ENCODE measurements at places on chromosomes 5 and 9.

DNA sequence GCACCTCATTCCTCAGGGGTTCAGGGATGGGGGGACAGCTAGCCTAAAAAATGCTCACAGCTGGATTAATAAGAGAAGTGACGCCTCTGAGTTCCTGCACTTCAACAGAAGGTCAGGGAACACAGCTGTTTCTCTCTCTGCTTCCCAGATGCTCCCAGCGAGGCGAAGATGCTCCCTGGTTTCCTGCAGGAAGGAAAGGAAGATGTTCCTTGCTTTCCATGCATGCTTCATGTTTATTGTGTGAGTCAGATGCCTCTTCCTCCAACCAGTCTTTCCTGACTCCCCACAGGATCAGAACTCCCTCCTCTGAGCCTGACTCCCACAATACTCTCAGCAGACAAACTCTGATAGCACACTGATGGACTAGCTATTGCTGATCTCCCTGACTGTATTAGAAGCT lies 71.9 kb downstream of the MFAP3 start:
- DNase-seq: no peak

- DNase-seq: no peak
Observed at GRCh38 chr5:73328640-73329039, 119.9 kb downstream of the FOXD1 start.

DNA sequence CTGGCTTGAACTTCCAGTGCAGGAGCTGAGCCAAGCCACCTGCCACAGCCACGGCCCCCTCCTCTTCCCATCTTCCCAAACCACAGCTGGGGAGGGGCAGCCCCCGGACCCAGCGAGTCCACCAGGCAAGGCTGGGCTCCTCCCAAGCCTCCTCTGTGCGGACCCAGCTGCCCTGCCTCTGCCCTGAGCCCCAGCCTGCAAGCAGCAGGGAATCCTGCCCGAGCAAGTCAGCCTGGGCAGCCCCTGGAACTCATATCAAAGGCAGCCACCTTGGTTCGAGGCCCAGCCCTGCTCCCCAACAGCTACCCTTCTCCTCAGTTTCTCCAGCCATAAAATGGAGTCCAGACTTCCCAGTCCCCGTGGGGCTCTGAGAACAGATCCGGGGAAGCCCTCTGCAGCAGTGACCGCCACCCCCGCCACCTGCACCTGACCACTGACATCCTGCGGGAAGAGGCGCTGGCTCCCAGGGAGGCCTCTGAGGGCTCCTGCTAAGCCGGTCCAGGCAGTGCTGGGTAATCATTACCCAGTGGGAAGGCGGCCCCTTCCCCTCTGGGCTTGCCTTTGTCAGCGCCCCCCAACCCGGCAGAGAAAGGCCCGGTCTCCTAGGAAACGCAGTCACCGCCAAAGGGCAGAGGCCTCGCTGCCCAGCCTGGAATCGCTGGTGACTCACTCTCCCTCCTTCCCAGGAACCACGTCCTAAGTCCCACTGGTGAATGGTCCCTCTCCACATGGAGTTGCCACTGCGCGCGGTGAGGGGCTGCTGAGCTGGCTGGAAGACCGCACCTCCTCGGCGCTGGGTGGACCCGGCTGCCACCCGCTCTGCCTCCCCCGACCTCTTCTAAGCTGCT lies 1.5 kb downstream of the VAV2 start:
- DNase-seq: peak; percentile 82

DNA sequence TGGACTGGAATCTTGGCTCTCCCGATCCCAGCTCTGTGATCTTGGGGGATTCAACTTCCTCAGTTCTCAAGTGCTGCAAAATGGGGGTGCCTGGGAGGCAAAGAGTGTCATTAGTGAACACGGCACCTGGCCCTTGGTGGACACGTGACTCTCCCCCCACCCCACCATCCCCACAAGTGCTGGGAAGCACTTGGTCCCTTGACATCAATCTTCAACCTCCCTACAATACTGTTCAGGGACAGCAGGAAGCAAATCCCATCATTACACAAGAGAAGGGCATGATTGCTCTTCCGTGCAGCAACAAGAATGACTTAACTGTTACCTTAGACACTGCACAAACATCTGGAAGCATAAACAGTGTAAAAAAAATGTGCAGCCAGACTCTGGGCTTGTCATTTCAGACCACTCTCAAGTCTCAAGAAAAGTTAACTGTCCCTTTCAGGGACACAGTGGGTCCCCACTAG lies 61.4 kb downstream of the PSMB7 start:
- DNase-seq: no peak

- no peak for DNase-seq
Observed at GRCh38 chr5:91977579-91977978, 594.5 kb upstream of the ARRDC3 start.

- DNase-seq: no peak
Observed at GRCh38 chr9:95459851-95460517, 56.8 kb downstream of the PTCH1 start.

DNA sequence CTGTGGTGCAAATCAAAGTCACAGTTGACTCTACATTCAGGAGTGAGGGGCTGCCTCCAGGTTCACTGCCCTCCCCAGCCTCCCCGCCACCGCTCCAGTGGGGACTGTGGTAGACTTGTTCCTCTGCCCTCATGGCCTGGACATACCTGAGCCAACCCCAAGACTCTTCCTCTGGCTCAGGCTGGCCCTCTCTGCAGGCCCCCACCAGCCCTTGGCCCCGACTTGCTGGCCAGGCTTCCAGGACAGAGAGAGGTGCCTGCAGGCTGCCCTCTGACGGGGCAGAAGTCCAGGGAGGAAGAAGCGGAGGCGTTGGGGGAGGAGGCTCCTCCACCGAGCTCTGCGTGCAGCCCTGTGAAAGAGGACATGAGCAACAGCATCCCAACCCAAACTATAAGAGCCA lies 2.8 kb upstream of the SARDH start:
- DNase-seq: no peak

DNA sequence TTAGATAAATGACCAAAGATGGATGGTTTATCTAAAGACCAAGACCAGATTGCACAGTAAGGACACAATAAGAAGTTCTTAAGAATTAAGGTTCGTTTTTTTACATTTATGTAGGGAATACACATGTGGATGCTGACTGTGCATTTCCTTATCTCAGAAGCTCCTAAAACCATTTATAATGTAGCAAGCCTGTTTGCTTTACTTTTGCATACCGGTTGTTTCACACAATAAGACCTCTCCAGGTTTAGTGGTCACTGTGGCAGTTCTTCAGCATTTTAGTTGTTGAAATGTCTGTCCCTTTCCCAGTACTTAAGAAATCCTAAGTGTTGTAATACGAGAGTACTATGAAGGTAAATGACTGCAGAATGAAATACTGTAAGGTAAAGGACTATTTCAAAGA lies 43.6 kb downstream of the BASP1 start:
- DNase-seq: no peak

DNA sequence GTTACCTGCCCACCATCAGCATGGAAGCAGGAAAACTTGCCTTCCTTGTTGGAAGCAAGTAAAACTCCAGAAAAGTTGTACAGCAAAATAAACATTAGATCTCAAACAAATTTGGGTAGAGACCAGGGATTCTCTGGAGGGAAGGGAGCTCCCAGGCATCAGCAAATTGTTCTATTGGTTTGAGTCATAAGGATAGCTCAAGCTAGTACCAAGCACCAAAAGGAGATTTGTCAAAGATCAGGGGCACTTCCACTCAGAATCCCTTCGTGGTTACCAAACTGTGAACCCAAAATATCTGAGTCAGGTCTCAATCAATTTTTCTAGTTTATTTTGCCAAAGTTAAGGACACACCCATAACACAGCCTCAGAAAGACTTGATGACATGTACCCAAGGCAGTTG lies 37.8 kb downstream of the DNAJB5 start:
- DNase-seq: no peak

DNA sequence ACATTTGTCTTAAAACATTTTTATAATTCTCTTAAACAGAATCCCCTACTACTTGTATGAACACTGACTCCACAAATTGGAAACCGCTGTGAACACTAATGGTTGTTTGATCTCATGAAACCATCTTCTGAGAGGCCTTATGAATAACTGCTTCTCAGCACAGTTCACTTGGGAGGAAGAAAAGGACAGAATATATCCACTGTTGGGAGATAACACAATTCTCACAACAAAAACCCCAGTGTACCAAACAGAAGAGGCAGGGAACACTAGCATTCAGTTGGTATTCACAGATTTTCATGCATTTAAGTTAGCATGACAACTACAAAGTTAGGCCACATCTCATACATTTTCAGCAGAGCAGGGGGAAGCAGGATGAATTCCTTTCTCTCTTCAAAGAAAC lies 89.0 kb upstream of the SELENOP start:
- no peak for DNase-seq

DNA sequence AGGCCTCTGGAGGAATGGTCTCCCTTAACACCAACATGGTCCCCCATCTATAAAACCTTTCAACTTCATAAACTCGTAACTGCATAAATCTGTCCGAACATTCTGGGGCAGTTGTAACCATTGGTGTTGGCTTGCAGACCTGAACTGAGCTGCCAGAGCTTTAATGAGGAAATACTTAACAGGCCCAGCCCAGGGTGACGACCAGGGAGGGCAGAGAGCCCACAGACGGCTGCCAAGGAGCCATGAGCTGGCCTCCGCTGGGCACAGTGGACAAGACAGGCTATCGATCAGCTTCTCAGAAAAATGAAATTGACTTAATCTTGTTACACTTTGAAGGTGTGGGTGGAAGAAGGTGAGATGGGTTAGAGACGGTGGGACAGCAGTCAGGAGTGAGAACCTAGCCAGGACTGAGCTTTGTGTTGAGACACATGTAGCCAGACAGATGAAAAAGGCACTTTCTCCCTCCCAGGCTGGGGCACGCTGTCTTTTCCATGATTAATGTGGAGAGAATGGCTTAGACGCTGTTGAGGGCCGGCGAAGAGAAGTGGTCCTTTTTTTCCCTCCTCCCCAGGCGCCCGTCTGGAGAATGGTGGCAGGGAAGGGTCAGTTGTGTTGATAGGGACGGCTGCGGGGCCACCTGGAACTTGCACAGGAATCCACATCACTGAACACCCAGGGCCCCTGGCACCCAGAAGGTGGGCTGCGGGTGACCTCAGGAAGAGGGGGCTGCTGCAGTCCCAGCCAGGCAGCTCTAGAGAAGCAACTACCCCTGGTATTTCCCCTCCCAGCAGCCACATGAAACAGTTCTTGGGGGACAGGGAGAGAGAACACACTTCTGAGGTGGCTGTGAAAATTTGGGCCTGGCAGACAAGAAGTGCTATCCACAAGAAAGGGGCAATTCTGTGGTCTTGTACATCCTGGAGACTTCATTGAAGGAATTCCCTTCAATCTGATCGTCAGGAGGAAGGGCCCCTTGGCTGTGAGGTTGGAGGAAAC lies 27.3 kb upstream of the TCOF1 start:
- no peak for DNase-seq

GRCh38 chr9:135214054-135214640 lies 126.7 kb downstream of the OLFM1 start:
- peak; percentile 72 for DNase-seq

- no peak for DNase-seq
Observed at GRCh38 chr5:100023536-100023935, 511.6 kb upstream of the FAM174A start.

DNA sequence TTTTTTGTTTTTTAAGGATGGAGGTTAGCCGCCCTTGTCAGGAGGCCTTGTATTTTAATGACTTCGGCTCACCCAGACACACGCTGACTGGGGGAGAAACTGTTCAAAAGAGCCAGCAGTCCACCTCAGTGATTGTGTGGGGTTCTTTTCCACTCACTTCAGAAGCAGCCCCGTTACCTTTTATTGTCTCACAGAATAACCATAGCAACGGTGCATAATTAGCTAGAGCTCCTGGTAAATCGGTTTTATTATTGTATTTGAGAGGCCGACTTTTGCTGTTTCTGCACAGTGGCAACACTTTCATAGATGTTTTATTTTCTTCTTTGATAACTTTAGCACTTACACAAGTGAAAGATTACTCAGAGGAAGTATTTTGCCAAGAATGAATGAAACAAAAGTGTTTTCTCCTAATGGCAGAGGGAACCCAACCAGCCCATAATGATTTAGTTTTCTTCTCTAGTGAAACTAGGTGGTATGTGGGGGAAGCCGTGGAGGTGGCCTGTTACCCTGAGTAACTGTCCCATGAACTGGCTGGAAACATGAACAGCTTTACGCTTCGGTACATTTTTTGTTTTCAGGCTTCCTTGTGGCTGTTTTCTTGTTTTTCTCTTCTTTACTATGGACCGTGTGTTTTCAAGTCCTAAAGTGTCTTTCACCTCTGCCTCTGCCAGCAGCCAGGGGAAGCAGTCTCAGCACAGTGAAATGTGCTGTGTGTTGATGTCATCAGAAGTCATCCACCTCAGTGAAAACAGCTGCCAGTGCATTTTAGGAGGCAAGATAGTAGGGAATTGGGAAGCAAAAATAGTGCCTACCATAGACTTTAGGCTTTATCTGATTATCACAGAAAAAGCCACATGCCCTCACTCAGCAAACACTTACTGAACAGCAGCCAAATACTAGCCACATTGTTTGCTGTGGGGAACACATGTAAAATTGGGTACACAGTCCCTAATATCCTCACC lies 414.7 kb downstream of the KDM4C start:
- no peak for DNase-seq

- DNase-seq: no peak
Observed at GRCh38 chr5:142846406-142846805, 76.2 kb downstream of the ARHGAP26 start.

- no peak for DNase-seq
Observed at GRCh38 chr5:30932273-30933017, 261.0 kb upstream of the CDH6 start.

DNA sequence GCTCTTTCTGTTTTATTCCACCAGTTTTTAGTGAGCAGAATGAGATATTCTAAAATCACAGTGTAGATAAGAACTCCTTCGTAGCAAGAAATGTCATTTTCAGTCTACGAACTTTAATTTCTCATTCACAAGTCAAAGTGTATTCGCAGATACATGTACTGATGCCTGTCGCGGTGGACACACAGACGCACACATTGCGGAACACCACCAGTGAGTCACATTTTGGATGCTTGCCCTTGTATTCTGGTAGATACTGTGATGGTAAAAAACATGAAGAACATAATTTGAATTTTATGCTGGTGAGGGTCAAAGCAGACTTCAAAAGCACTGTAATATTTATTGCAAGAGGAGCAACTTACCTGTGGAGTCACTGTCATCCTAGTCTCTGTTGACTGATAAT lies 4.7 kb upstream of the C9orf57 start:
- no peak for DNase-seq

DNA sequence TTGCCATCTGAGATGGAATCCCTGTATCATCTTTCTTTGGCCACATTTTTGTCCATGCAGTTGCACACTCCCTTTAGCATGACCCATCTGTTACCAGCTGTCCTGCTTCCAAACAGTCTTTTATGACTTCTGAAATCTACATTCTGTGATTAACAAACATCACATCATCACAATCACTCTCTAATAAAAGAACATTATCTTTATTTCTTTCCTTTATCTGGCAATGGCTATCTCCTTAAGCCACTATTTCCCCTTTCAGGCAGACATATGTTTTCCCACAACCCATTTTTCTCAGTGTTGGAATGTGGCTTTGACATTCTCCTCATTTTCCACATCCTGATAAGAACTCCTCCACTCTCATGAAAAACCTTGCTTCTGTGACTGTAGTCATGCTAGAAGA lies 141.0 kb downstream of the ST8SIA4 start:
- no peak for DNase-seq
